ENCODE measurements at places on chromosomes 7 and 10.

DNA sequence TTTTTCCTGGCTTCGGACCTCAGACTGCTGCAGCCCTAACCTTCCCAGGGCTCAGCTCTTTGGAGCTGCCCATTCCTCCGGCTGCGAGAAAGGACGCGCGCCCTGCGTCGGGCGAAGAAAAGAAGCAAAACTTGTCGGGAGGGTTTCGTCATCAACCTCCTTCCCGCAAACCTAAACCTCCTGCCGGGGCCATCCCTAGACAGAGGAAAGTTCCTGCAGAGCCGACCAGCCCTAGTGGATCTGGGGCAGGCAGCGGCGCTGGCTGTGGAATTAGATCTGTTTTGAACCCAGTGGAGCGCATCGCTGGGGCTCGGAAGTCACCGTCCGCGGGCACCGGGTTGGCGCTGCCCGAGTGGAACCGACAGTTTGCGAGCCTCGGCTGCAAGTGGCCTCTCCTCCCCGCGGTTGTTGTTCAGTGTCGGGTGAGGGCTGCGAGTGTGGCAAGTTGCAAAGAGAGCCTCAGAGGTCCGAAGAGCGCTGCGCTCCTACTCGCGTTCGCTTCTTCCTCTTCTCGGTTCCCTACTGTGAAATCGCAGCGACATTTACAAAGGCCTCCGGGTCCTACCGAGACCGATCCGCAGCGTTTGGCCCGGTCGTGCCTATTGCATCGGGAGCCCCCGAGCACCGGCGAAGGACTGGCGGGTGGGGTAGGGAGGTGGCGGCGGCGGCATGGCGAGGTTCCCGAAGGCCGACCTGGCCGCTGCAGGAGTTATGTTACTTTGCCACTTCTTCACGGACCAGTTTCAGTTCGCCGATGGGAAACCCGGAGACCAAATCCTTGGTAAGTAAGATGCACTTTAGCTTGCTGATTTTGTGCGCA lies at the start of gene PLXDC2:
PLXDC2 (plus strand) TSS at position 22 of the 820 bp plus-strand sequence.
- peak; percentile 28 for DNase-seq

DNA sequence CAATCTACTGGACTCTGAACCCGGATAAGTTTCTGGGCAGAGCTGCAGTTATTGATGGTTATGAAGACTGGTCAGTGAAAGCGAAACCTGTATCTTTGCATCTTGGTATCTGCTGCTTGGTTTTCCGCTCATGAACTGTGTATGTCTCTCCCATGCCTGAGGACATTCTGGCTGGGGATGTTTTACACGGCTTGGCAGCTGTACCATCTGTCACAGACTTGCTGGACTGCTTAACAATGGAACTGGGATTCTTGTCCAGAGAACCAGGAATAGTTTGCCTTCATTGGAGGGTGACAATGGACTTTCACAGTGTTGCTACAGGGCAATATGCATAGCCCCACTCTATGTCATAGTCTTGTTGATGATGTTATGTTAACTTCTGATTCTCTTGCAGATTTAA lies 119.9 kb upstream of the TMEM106B start:
- DNase-seq, result no peak

DNA sequence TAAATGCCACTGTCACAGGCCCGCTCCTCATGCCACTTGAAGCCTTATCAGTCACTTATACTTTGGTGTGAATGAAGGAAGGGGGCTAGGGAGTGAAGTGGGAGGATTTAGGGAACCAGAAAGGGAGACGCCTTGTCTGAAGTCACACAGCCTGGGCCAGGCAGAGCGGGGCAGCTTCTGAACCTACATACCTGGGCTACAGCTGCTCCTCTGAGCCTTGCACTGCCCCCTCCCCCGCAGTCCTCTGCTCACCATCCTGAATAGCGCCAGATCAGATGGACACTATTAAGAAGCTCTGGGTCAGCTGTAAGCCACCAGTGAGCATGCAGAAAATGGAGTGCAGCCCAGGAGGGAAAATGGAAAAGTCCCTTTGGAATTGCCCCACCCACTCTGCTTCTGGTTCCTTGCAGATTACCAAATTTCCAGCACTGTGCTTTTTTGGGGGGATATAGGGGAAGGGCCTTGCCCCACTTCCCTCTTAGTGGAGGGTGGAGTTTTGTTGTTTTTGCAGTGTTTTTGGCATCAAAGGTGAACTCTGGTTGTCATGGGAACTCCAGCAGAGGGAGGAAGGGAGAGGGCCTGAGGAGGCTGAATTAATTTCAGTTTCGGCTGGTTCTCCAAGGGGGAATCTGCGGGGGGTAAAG lies 35.0 kb upstream of the ADCYAP1R1 start:
- no peak for DNase-seq

DNA sequence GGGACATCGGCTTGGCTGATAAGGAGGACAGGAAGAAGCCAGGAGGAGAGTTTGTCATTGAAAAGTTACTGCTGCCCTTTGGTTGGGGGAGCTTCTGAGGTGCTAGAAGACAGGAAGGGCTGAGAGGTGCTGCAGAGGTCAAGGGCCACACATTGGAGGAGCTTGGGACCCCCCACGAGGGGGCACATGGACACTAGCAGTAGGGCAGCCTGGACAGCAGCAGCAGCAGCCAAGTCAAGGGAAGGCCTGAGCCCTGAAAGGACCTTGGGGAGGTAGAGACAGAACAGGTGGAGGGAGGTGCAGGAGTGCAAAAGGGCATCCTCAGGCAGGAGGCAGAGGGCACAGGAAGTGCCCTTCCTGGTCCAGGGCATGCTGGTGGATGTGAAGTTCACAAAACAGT lies 439.7 kb upstream of the IGFBP3 start:
- DNase-seq, result no peak

- no peak for DNase-seq
These were observed 57.5 kb downstream of the RBM20 start for GRCh38 chr10:110701617-110701971.

DNA sequence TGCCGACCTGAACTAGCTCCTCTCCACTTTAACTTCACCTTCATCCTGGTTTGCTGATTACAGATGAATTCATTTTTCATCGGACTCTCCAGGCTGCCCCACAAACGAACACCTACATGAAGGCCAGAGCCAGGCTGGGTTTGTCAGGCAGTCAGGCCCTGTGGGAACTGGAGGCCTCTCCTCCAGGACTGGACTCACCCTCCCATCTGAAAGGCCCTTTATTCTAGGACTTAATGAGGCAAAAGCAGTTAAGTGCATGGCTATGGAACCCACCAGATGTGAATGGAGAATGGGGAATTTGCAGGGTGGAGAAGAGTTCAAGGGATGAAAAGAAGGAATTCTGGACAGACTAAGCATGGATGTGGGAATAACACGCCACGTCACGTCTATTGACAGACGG lies 170.8 kb downstream of the ARHGAP12 start:
- DNase-seq, result no peak

GRCh38 chr7:47239034-47239433 lies 342.9 kb downstream of the TNS3 start:
- DNase-seq, result no peak

- DNase-seq, result no peak
These were observed 23.3 kb downstream of the CYP17A1 start for GRCh38 chr10:102813734-102814452.

Data from astrocyte of the cerebellum (primary cell).